ENCODE measurements at places on chromosomes 7 and 10.
A peak's percentile ranks its signal among the peaks of the same experiment; 100 is the strongest.

GRCh38 chr10:93039721-93040120 is 20.9 kb upstream of the CYP26C1 start:
- DNase-seq: no peak

GRCh38 chr7:43591558-43592180 is 8.8 kb downstream of the STK17A start:
- no peak for DNase-seq

DNA sequence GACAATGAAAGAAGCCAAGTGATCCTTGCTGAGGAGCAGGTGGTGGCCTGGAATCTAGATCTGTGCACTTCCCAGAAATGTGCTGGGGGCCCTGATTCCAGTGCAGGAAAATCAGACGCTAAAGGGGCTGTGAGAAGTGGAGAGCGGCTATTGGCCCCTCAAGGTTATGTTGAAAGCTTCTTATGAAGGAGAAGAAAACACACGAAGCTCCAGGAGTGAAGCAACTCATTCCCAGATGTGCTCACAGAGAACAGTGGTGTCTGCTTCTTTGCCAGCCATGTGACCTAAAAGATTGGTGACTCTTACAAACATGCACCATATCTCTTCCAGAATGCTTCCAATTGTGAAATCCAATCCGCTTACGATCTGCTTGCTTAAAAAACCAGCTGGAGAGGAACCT is 679.3 kb upstream of the IGFBP3 start:
- no peak for DNase-seq

DNA sequence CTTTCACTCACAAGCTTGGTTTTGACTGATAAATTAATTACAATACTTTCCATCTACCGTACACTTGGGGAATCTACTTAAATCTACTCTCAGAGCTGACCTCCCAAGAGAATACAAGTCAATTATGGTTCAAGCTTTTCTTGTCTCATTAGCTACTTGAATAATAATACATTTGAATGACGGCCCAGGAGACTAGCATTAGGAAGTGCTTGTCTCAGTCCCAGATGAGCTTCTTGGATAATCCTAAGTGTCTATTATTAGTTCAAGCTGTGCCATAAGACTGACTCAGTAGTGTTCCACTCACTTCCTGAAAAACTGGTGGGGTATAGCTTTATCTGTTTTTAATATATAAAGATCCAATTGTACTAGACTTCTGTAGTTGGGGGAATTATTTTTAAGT is 100.2 kb downstream of the GNAT3 start:
- DNase-seq: no peak

GRCh38 chr10:90834326-90834725 is 23.5 kb downstream of the HTR7 start:
- no peak for DNase-seq

- DNase-seq: no peak
These were observed 186.2 kb downstream of the CFTR start for GRCh38 chr7:117666031-117666430.

DNA sequence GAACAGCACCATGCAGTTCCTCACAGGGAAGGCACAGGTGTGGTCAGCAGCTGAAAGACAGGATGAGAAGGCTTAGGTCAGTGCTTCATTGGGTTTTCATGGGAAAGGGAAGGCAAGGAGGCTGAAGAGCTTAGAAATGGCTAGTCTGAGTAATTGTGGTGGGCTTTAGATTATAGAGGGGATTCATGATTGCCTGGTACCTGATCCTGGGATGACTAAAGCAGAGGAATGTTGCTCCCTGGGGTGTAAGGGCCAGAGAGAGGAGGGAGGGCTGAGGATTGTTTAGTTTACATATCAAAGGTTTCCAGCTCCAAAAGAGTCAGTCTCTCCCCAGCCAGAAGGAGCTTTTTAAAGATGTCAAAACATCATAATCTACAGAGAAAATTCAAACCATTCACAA is 396.3 kb upstream of the POM121L12 start:
- DNase-seq: no peak

DNA sequence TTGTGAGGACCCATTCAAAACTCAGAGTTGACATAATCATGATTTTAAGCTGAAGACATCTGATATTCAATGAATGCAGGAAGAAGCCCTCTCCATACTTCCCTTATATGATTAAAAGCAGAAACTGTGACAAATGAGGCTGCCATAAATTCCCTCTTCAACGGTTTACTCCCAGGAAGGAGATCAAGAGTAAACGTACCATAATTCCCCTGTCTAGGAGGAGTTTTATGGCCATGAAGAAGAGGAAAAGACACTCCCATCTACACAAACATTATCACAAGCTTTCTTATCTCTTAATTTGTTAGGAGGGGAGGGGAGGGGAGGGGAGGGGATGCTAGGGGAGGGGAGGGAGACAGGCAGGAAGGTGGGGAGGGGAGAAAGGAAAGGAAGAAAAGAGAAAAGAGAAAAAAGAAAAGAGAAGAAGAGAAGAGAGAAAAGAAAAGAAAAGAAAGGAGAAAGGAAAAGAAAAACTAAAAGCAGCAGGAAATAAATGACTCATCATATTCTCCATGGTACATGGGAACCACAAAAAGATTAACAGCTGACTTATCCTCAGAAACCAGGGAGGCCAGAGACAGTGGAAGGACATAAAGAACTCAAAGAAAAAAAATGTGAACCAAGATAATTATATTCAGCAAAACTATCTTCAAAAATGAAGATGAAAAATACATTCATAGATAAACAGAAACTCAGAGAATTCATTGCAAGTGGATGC is 121.6 kb downstream of the ALOX5 start:
- DNase-seq: no peak

GRCh38 chr10:13105184-13105583 is 5.2 kb downstream of the OPTN start:
- no peak for DNase-seq

GRCh38 chr7:77958436-77958835 is 159.9 kb downstream of the PHTF2 start:
- DNase-seq: peak; percentile 88

GRCh38 chr10:119543814-119544642 is 1.5 kb upstream of the RGS10 start:
- no peak for DNase-seq

- no peak for DNase-seq
These were observed 41.1 kb upstream of the CABCOCO1 start for GRCh38 chr10:61621605-61622051.

GRCh38 chr7:98398567-98399372 is 2.1 kb downstream of the BAIAP2L1 start:
- no peak for DNase-seq

DNA sequence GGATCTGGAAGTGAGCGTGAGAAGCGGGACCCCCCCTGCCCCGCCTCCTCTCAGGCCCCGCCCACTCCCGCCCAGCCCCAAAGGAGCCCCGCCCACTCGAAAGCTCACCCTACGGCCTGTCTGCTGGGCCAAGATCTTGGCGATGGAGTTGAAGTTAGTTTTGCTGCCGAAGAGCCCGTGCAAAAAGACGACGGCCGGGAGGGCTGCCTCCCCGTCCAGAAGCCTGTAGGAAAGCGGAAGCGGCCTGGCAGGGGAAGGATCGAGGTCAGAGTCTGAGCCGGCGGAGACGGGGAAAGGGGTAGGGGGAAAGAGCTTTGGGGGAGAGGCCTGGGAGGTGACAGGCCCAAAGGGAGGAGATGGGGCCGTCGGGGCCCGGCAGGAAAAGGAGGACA is 386 bp downstream of the ABHD11 start:
- no peak for DNase-seq

DNA sequence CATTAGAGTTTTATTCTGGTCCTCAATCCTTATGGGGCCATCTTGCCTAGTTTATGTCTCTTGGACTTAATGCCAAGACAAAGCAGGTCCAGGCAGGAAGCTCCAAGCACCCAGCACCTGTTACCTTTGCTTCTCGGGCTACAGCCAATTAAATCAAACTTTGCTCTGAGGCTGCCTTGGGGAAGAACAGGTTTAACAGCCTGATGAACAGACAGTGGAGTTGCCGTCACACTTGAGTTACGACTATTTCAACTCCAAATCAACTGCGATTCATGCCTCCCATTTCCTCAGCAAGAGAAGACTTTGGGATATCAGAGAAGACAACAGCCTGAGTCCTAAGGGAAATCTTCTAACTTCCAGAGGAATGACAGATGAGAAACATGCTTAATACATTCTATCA is 62.2 kb downstream of the XPNPEP1 start:
- peak; percentile 56 for DNase-seq

- no peak for DNase-seq
These were observed 14.9 kb downstream of the BAG3 start for GRCh38 chr10:119665901-119666708.

DNA sequence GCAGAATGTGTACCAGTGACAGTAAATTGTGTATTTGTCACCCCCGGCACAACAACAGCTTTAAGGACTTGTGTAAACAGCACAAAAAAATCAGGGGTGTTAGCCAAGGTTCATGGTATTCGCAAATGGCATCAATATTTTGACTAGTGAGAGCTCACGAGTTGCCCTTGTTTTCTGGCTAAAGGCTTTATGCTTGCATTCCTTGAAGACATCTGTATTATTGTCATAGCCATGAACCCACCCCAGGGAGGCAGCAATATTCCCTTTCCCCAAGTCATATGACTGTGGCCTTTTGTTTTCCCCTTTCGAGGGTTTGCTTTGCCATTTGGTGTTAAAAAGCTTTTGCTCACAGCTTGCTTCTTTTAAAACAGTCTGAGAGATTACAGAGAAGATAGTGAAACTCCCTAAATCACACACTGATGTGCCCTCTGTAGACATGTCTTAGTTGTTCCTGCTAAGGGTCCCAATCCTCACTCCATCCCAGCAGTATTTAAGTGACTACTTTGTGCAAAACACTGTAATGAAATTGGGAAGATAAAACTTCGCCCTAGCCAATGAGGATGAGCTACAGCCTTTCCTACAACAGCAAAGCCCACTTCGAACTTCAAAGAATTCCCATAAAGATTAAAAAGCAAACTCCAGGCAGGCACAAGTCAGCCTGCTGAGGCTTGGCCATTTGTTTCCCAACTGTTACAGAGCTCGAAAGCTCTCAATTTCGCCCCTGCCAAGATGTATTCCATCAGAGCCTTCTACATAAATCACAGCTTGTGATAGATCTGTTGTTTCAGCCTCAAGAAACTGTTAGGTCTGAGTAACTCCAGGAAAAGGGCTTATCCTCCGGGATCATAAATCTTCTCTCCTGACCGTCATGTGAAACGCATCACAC is 172.3 kb downstream of the ADAM12 start:
- DNase-seq: no peak

- no peak for DNase-seq
These were observed 86.7 kb upstream of the TMEM26 start for GRCh38 chr10:61539876-61540275.

GRCh38 chr10:131207176-131207575 is 104.3 kb downstream of the TCERG1L start:
- no peak for DNase-seq

DNA sequence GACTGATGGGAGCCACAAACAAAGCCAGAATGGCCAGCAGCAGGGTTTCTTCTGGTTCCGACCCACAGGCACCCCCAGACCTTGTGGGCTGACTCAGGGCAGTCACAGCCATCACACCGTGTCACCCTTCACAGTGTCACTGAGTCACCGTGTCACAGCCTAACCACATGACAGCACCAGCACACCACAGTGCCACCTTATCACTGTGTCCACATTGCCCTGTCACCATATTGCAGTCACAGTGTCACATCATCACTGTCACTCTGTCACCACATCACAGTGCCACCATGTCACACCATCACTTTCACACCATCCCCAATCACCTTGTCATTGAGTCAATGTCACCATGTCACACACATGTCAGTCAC is 77.0 kb downstream of the OAT start:
- DNase-seq: no peak

DNA sequence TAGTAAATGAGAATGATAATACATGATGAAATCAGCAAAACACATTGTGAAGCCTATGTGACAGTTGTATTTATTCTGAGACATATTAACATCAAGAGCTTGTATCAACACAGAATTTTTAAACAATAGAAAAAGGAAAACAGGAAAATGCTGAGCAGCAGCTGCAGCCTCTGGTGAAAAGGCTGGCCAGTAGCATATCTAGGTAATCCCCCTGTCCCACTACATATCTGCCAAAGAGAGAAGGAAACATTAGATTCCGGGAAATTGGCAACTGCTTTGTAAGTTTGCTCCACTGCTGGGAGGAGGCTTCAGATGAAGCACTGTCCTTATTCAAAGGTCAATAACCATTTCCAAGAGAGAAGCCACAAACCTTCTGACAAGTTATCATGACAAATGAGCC is 89.4 kb downstream of the RALA start:
- DNase-seq: no peak

DNA sequence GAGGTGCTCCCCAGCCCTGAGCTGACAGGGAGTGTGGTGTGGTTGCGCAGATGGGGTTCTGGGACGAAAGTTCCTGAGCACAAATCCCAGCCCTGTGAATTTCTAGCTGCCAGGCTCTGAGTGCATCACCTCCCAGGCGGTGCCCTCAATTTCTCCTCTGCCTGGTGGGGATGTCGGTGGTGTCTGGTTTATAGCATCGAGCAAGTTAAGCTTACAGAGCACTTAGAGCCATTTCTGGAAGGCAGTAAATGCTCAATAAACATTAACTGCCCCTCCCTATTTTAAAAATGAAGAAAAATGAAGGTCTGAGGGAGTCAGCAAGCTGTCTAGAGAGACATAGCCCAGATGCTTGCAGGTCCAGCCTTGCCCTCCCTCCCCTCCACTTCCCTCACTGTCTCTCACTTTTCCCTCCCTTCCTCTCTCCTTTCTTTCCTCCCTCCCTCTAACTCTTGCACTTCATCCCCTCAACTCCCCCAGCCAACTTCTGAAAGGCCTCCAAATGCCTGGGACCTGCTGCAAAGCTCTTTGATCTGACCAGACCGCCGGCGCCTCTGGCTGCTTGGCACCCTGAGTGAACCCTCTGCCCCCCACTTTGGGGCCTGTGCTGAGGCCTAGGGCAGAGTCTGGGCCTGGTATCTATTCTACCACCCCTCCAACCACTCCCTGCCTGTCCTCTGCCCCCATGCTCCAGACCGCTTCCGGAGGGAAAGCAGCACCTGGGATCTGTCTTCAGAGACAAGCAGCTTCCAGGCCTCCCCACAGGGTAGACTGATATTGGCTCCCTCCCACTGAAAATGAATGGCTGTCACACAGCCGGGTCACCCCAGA is 438.3 kb downstream of the RPS24 start:
- no peak for DNase-seq

DNA sequence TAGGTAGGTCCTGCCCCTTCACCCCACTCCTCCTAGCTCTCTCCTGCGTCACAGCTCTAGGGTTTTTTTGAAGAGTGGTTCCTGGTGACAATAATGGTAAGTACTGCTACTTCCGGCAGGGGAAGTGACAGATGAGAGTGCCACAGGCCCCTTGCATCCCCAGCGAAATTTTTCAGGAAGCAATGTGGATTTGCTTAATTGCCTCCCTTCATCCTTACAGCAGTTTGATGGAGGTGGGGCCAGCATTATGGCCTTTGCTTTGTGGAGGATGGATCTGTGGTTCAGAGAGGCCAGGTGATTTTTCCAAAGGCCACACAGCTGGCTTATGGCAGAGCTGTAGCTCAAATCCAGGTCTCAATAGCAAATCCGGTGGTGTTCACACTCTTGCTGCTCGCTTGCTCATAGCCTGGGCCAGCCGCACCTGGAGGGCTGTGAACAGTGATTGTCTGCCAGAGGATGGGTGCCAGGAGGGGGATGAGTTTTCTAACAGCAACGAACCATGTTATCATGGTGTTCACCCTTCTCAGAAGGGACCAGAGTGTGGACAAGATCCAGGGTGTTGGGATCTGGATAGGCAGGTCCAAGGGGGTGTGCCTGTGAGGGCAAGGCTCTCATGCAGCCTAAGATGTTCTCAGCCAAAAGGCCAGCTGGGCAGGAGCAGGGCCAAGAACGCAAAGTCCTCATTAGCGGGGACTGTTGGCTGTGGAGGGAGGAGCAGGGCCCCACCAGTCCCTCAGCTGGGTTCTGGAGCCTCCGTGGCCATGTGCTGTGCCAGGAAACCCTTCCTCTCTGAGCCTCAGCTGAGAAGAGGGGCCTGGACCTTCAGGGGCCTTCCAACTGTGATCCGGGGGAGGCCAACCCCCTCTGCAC is 89.0 kb downstream of the EMX2 start:
- no peak for DNase-seq

Data from DMS79 treated with DMSO at 0.1 percent for 48 hours (cell line).